Stimulated activated CD8-positive, alpha-beta memory T cell treated with anti-CD3 and anti-CD28 coated beads, Interleukin-15, amount 100 ng/mL, for 24 hours (primary cell): ENCODE measurements at places on chromosomes 2 and 18.

- DNase-seq: no peak
Measured at GRCh38 chr2:207051385-207051965, 112.2 kb downstream of the CPO start.

- DNase-seq: no peak
Measured at GRCh38 chr18:55047546-55047945, 88.3 kb upstream of the CCDC68 start.

DNA sequence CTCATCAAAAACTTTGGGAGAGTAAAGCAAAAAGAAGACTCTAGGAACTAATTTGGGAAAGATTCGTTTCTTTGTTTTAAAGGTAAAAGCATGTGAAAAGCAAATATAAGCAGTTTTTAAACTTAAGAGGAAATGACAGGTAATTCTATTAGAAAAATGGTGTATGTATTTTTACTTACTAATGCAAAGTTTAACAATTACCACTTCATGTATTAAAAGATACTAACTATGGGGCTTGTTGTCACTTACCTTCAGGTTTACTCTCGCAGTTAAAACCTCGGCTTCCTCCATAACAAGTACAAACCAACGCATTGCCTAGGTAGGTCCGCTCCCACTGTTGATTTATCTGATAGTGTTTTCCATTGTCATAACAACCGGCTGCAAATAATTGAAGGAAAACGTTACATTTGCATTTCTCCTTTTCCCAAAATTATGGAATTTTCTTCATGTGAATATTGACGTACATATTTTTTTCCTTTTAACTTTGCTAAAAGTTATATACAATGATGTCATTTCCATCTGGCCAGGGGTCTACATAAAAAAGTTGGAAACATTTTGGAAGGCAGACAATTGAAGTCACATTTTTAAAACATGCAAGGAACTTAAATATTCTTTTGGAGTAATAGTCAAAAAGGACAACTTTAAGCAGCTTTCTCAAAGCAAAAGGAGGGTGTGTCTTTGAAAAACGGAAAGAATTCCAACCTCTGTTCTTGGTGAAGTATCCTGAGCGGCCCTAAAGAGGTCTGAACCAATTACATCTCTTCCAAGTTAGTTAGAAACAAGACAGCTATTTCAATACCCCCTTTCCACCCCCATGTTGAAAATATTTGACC lies 1.2 kb downstream of the FN1 start:
- no peak for DNase-seq

GRCh38 chr18:66344227-66344626 lies 259.7 kb downstream of the CDH19 start:
- DNase-seq: no peak

- DNase-seq: no peak
Measured at GRCh38 chr18:33854086-33854826, 276.2 kb downstream of the ASXL3 start.

GRCh38 chr2:206733341-206733740 lies 15.1 kb upstream of the DYTN start:
- DNase-seq: no peak

DNA sequence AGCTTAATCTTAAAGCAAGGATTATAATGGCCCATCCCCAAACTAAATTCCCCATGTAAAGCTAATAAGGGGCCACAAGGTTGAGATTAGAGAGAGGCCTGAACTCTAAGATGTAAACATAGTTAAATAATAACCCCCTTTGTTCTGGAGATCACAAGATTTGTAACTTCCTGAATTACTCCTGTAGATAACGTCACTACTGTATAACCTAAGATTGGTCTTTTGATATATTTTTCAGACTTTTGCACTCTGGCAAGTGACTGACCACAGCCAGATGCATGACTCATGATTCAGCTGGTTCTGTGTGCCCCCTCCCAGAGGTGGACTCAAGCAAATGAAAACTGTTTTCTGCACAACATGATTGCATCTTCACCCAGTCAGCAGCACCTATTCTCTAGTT lies 686.0 kb upstream of the DDX18 start:
- no peak for DNase-seq

- no peak for DNase-seq
Measured at GRCh38 chr18:8303151-8303755, 306.0 kb upstream of the RAB12 start.

GRCh38 chr2:101832114-101832513 lies 134.6 kb downstream of the MAP4K4 start:
- DNase-seq: no peak

DNA sequence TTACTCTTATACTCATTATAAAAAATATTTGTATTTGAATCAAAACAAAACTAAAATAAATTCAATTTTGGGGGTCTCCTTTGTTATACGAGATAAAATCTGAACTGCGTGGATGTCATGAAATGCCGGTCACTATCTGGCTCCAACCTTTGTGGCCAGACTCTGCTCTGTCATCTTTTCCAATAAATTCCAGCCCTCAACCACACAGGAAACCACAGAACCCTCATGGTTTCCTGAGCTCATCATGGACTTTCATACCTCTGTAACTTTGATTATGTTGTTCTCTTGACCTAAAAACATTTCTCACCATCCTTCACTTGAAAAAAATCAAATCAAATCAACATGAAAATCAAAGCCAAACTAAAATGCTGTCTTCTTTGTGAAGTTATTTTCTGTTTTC lies 724.7 kb downstream of the METTL4 start:
- DNase-seq: no peak

GRCh38 chr2:44131177-44131576 lies 37.5 kb upstream of the PPM1B start:
- DNase-seq: no peak

DNA sequence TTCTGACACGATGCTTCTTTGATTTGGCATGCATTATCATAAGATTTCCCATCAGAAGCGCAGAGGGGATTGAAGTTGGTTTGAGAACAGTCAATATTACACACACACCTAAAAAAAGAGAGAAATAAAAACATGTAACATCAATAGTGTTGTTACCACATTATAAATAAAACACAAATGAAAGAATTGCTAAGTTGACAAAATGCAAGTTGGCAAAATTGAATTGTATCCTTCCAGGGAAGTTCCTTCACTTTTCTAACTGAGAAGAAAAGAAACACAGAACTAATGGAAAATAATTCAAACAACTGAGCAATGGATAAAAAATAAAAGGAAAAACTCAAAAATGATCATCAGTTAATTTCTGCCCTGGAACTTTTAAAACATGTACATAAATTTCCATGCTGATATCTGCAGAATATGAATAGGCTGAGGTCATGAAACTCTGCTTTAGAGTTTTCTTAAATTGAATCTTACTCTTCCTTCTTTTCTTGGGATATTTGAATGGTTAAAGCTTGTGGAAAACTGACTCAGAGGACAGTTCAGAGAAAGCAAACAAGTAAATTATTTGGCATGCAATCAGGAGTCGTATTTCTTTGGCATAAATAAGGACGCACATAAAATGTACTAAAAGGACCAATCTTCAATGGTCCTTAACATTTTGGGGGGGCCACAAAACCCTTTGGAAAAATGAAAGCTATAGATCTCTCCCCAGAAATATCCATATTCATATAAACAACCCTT lies 152.4 kb upstream of the CAVIN2 start:
- DNase-seq: no peak

DNA sequence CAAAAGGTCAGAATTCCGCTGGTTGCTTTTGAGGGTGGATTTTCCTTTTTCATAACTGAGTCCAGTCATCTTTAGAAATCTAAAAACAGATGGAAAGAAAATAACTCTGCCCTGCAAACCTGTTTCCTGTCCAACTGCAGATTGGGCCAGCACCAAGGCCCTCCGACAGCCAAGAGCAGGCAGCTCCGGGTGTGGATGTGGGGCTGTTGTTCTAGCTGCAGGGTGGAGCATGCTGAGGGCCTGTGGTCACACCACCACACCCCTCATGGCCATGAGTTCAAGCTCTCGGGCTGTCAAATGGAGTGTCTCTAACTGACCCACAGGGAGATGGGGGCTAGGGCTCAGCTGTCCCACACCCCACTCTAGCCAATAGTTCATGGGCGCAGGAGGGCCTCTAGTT lies 69.3 kb upstream of the BZW1 start:
- no peak for DNase-seq

DNA sequence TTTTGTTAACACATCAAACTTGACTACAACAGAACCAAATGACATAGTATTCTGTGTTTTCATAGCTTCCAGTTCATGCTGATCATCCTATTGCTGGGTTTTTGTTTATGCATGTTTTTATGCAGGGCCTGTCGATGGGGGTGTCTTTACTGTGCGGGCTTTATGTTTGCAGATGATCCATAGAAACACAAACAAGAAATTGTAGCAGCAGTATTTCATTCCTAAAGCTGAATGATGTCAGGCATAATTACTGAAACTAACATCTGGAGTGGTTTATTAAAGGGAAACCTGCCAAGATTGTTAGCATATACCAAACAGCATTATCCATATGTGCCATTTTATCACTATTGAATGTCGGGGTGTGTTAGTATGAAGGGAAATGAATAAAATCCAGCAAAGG lies 129.7 kb downstream of the PTPRM start:
- no peak for DNase-seq

GRCh38 chr2:211455216-211455841 lies 898.9 kb downstream of the CPS1 start:
- DNase-seq: no peak

GRCh38 chr2:11483806-11484617 lies 18.1 kb upstream of the E2F6 start:
- DNase-seq: no peak

DNA sequence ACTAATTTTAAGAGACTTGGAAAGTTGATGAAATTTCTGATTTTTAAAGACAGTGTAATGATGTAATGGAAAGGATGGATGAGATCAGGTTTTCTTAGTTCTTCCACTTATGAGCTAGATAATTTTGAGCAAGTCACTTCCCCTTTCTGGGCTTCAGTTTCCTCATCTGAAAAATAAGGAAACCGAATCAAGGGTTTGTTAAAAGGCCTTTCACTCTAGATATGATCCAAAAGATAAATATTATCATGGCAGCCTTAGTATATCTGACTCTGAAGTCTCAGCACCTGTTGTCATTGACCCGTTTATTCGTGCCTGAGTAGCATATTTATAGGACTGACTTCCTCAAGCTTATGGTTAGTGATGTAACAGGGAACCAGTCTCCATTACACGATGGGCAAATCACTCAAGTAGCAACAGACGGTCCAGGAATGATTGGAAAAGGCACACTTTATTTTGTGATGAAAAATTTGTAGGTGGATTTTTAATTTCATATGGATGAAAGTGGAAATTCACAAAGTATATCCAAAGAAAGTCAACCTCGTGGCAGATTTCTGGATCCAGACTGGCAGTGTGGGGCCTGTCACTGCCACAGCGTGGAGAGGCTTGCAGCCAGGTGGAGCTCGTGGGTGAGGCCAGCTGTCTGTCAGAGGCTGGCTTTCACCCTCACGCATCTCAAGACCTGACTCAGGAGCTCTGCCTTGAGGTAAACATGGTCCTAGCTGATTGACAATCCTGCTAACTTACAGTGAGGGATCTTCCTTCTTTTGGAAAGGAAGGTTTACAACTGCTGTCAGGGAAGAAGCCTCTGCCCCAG lies 137.9 kb upstream of the CXCR4 start:
- DNase-seq: no peak

GRCh38 chr2:1340141-1340512 lies 73.1 kb upstream of the TPO start:
- DNase-seq: no peak

DNA sequence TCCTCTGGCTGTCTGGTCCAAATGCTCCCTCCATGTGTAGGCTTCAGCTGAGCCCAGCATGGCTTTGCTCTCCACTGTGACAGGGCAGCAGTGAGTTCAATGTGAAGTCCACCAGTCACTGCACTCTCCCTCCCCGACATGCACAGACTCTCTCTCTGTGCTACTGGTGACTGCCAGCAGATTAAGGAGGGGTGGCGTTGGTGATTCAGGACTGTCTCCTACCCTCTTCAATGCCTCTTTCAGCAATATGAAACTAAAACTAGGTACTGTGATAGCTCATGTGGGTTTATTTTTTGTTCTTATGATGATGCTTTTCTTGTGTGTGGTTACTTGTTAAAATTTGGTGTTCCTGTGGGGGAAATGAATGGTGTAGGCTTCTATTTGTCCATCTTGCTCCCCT lies 201.0 kb upstream of the RBMS1 start:
- no peak for DNase-seq

GRCh38 chr2:46518861-46519260 lies 39.5 kb downstream of the TMEM247 start:
- no peak for DNase-seq

GRCh38 chr2:147663153-147663961 lies 181.5 kb upstream of the ACVR2A start:
- no peak for DNase-seq

- DNase-seq: no peak
Measured at GRCh38 chr2:203972066-203972465, 35.5 kb downstream of the ICOS start.
